ENCODE measurements at places on chromosomes 3 and 15.

DNA sequence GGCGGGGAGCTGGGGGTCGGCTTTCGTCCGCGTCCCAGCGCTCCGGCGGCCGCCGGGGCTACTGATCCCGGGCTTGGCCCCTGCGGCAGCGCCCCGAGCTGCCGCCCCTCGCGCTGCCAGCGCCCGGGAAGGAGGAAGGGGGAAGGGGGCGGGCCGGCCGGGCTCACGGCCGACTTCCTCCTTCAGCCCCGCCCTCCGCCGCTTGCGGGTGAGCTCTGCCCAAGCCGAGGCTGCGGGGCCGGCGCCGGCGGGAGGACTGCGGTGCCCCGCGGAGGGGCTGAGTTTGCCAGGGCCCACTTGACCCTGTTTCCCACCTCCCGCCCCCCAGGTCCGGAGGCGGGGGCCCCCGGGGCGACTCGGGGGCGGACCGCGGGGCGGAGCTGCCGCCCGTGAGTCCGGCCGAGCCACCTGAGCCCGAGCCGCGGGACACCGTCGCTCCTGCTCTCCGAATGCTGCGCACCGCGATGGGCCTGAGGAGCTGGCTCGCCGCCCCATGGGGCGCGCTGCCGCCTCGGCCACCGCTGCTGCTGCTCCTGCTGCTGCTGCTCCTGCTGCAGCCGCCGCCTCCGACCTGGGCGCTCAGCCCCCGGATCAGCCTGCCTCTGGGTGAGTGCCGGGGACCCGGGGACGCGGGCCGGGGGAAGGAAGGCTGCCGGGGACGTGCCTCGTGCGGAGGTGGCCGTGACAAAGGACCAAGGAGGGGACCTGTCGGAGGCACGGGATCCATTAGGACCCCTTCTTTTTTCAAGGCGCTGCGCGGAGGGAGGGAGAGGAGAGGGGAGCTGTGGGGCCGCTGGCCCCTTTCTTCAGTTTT is at the start of gene SEMA4B:
Gene SEMA4B (plus strand): TSS at position 201 of the 814 bp plus-strand sequence. CDS start 249 bp downstream, at position 450.
- peak; percentile 62 for DNase-seq

GRCh38 chr15:47998619-47999019 is 122.2 kb upstream of the SLC24A5 start:
- no peak for DNase-seq

- DNase-seq, result no peak
Observed at GRCh38 chr15:71435552-71435951, 320.3 kb downstream of the THSD4 start.

DNA sequence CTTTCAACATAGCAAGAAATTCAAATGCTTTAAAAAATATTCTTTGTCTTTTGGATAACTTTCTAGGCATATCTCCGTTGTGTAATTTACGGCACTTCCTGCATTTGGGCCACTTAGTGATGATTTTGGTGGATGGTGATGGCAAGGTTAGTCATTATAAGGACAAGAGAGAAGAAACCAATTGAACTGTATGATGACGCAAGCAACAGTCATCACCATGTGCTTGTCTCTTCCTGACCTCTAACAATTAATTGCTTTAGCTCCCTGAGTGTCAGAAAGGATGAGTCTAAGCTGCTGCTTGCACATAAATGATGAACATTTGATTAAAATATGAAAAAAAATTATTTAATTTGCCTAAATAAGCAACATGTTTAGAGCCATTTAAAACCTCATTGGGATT is 11.3 kb upstream of the P2RY12 start:
- DNase-seq, result no peak

- DNase-seq, result no peak
Observed at GRCh38 chr15:83372434-83372891, 74.7 kb upstream of the SH3GL3 start.

DNA sequence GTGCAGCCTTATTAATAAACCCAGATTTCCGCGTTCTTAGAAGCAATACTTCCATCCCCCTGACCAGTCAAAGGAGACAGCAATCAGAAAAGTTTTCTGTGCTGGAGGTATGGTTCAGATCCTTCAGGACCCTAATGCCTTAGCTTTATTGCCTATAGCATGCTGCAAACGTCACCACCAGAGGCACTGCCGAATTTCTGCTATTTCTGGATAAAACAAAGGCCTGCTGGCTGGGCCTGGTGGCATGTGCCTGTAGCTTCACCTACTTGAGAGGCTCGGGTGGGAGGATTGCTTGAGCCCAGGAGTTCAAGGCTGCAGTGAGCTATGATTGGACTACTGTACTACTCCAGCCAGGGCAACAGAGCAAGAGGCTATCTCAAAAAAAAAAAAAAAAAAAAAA is 407.2 kb downstream of the FOXP1 start:
- no peak for DNase-seq

- DNase-seq, result no peak
Observed at GRCh38 chr3:155741603-155742002, 3.3 kb downstream of the PLCH1 start.

DNA sequence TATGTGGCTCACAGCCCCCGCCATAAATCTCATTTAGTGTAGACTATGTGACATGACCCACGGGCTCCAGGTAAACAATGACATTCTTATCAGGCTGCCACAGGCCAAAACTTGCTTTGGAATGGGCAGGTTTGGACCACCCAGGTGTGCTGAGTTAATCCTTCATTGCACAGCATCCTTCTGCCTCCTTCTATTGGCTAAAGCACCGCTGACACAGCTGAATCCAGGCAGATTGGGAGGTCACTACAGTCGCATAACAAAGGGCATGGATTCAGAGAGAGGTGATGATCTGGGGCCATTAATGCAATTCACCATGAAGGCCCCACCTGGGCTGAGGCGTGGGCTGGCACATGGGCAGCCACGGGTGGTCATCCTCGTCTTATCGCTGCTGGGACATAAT is 47.8 kb upstream of the GALNT15 start:
- DNase-seq, result no peak

DNA sequence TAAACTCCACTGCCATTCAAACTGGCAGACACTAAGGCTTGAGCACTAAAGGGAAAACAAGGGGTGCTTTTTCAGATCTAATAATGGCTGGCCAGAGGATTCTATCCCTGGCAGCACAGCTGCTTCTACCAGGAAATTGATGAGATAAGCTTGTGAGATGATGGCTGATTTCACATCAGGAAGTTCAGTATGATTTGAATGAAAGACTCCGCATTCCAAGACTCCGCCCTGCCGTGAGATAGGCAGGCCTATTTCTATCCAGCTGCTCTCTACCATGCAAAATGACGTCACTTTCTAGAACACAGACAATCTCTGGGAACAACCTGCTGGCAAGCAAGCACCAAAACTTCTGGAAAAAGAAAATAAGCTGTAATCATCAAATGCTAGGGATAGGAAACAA is 171.8 kb downstream of the WDR76 start:
- DNase-seq, result no peak

GRCh38 chr15:67834581-67835296 is 5.1 kb downstream of the RNU6-1 start:
- no peak for DNase-seq

DNA sequence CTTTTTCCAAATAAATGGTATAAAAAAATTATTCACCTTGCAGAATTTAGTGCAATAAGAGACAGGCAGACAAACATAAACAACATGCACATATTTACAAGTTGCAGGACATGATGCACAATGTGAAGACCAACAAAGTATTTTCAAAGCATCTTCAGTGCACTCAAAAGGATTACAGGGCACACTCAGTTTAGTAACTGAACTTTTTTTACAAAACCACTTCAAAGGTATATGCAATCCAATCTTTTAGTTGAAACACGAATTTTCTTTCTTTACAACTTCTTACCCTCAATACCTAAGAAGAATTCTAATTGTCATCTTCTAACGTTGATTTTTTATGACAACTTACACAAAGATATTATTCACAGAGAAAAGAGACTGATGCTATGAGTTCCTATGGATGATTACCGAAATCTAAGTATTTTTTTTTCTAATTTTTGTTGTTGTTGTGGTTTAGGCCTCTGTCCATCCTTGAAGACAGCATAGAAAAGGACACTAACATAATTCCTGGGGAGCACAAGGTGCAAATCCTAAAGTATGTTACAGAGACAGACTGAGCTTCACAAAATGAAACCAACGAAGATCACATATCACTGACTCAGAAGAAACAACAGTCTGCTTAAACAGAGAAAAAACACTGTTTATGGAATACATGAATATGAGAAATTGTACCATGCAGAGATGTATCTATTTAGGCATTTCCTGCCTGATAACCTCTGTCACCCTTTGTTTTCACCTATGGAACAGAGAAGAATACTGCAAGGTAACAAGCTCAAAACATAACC is 50.3 kb downstream of the ZMAT3 start:
- no peak for DNase-seq

- peak; percentile 12 for DNase-seq
Observed at GRCh38 chr3:188707381-188708288, 464.1 kb upstream of the TPRG1 start.

DNA sequence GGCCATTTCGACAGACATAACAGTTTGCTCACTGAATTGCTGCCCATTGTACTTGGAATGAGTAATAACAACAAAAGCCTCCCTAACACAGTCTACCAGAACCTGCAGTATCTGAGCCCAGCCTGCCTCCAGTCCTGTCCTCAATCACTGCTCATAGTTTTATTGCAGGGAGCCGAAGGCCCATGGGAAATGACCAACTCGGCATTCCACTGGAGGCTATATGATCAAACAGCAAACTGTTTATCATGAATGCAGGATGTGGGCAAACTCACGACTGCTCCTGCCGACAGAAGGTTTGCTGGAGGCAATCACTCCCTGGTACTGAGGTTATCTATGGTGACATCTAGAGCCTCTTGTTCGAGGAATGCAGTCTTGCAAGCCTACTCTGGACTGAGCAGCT is 46.3 kb downstream of the LSM3 start:
- no peak for DNase-seq

GRCh38 chr3:172161133-172161789 is 121.9 kb downstream of the FNDC3B start:
- no peak for DNase-seq

- DNase-seq, result no peak
Observed at GRCh38 chr3:194579091-194579606, 54.1 kb downstream of the TMEM44 start.

- DNase-seq, result no peak
Observed at GRCh38 chr3:115165701-115166100, 18.6 kb upstream of the ZBTB20 start.

- DNase-seq, result no peak
Observed at GRCh38 chr15:81485806-81486205, 111.8 kb upstream of the TMC3 start.

DNA sequence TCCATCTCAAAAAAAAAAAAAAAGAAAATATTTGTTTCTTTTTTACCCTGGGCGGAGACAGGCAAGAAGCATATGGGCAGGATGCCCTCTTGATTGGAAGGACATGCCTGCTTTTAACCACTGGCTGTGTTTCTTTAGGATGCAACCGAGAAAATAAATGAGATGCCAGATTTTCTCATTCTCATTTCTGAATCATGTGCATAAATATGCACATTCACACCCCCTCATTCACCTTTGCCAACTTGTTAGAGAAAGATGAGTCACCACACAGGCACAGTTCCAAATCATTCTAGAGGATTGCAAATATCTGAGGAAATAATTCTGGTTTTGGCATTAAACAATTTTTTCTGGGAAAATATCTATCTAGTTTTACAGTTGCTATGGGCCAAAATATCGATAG is 3.3 kb downstream of the LIPH start:
- DNase-seq, result peak; percentile 14

DNA sequence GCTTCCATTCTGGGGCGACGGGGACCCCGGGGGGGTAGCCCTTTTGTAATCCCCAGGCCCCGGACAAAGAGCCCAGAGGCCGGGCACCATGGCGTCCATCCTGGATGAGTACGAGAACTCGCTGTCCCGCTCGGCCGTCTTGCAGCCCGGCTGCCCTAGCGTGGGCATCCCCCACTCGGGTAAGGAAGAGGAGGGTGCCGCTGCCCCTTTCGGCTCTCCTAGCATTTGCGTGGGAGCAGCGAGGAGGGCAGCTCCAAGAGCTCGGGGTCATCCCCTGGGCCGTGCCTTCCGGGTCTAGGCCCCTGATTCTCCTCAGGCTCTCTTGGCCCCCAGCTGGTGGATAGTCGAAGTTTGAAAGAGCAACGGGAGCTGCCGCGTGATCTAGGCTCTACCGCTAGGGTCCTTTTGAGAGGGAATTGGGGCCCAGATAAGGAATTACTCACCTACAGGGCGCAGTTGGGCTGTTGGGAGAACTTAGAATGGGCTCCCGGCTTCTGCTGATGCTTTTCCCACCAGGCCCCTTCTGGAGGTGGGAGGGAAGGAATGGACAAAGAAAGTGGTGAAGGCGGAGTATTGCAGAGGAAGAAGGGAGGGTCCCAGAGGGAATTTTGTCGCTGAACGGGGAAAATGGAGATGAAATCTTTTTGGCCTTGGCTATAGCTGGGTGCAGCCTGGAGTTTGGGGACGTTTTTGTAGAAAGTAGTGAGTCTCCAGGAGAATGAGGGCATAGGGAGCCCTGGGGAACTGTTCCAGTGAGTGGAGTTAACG is 615 bp downstream of the VPS18 start:
- peak; percentile 87 for DNase-seq

- DNase-seq, result no peak
Observed at GRCh38 chr3:134249296-134249841, 1.3 kb downstream of the RYK start.

GRCh38 chr3:61947456-61947855 is 386.1 kb downstream of the PTPRG start:
- no peak for DNase-seq

GRCh38 chr15:38612159-38612863 is 47.7 kb upstream of the RASGRP1 start:
- DNase-seq, result no peak

GRCh38 chr3:53888232-53888631 is 3.4 kb downstream of the SELENOK start:
- peak; percentile 30 for DNase-seq

GRCh38 chr3:141184430-141184829 is 47.2 kb upstream of the PXYLP1 start:
- no peak for DNase-seq

DNA sequence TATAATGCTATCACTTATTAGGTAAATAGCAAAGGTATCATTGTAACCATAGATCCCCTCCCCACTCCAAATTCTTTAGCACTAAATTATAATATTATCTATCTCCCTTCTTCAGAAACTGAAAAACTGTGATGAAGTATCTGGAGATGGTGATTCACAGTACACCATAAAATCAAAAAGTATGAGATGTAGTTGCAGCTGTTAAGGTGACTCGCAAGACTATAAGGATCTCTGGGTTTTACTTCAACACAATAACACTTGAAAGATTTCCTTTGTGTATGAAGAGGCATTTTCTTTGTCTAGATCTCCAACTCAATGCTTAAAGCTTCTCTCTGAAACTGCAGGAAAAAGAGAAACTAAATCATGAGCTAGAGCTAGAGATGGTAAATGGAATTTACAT is 46.9 kb downstream of the IFT57 start:
- no peak for DNase-seq

GRCh38 chr15:100216182-100216581 is 125.6 kb downstream of the ADAMTS17 start:
- no peak for DNase-seq

GRCh38 chr3:139794469-139795265 is 116.9 kb upstream of the NMNAT3 start:
- no peak for DNase-seq

- DNase-seq, result no peak
Observed at GRCh38 chr3:25573386-25574171, 91.1 kb downstream of the TOP2B start.

GRCh38 chr3:73709712-73710111 is 85.0 kb upstream of the PDZRN3 start:
- DNase-seq, result no peak

GRCh38 chr3:131835906-131836305 is 198.9 kb downstream of the CPNE4 start:
- DNase-seq, result no peak
